Left colon (tissue), 2 donors: ENCODE measurements at places on chromosomes 11 and 22. TPM values are rescaled to one million over a fixed set of nuclear protein-coding genes. Genes with fewer than 3 reads are reported as not detected.

Gene ARHGEF17
- total RNA-seq, result 6.8 TPM

Gene ZNRD2
- 15.4 TPM for total RNA-seq

Gene SMIM35
- 0.08 TPM for total RNA-seq

Gene MRE11
- total RNA-seq, result 11.4 TPM

Gene RPL3
- total RNA-seq, result 1,665 TPM

Gene PRODH
- total RNA-seq, result 15.5 TPM

Gene SERPIND1
- not detected for total RNA-seq

Gene SERHL2
- total RNA-seq, result 0.92 TPM

Gene PPP6R3
- 102 TPM for total RNA-seq

Gene SCN4B
- 1.6 TPM for total RNA-seq
